ENCODE measurements at places on chromosomes 6 and 20.

DNA sequence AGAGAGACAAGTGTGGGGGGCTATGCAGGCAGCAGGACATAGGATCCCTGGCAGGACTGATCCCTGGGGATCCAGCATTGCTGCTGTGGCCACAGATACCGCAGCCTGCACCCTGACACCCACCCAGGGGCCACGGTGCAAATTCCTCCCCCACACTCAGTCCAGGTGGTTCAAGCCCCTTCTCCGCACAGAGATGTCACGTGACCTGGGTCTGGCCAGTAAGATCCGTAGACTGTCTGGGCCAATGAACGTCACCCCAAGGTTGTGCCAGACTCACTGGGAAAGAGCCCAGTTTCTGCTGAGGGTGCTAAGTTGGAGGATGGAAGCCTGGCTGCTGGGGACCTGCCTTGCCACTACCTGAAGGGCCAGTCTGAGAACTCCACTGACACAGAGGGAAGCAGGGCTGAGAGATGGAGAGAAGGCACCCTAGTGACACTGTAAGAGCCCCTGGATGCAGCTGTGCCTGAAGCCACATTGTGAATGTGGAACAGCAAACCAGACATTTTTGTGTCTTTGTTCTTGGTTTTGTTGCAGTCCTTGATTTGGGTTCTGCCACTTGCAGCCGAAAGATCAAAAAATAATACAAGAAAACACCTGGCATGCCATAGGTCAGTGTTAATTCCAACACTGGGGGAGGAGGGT lies 228.6 kb downstream of the PREX1 start:
- DNase-seq: no peak

GRCh38 chr6:144265061-144265357 lies 20.1 kb upstream of the UTRN start:
- peak; percentile 30 for DNase-seq

DNA sequence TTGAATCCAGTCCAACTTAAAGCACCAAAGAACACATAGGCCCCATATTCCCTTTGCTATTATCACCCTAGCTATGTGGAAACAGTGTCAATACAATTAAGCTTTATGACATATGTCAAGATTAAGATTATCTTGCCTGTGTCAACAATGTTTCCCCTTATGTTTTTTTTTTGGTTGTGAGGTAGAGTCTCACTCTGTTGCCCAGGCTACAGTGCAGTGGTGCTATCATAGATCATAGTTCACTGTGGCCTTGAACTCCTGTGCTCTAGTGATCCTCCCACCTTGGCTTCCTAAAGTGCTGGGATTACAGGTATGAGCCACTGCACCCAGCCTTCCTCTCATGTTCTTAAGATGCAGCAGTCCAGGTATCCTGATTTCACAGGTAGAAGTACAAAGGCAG lies 17.8 kb downstream of the AFG1L start:
- DNase-seq: no peak

DNA sequence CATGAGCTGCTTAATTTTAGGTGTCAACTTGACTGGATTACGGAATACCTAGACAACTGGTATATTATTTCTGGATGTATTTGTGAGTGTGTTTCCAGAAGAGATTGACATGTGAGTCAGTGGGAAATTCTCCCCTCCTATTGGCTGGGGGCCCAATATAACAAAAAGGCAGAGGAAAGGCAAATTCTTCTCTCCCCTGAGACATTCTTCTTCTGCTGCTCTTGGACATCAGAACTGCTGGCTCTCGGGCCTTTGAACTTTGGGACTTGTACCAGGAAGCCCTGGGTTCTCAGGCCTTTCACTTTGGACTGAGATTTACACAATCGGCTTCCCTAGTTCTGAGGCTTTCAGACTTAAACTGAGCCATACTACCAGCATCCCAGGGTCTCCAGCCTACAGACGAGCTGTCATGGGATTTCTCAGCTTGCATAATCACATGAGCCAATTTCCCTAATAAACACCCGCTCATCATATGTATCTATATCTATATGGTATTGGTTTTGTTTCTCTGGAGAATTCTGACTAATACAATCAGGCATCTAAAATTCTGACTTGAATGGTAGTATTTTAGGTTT lies 7.6 kb upstream of the BTN3A3 start:
- no peak for DNase-seq

- DNase-seq: no peak
Measured at GRCh38 chr20:22307409-22307808, 277.0 kb downstream of the FOXA2 start.

DNA sequence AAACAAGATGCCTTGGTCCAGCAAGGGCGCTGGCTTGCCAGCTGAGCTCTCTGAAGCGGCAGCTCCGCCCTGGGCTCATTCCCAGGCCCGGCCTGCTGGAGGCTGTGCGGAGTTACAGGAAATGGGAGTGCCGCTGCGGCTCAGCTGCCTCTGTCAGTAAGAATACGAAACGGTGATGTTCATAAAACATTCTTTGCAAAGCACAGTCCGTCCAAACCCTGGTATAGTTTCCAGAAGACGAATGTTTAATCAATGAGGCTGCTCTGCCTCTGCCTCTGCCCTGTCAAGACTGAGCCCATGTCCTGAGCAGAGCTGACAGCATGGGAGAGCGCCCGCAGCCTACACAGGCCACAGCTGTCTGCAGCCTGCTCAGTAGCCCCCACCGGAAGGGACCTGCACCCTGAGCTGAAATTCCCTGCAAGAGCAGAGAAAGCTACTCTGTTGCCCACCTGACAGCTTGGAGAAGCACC lies 153.3 kb upstream of the SNX9 start:
- no peak for DNase-seq

DNA sequence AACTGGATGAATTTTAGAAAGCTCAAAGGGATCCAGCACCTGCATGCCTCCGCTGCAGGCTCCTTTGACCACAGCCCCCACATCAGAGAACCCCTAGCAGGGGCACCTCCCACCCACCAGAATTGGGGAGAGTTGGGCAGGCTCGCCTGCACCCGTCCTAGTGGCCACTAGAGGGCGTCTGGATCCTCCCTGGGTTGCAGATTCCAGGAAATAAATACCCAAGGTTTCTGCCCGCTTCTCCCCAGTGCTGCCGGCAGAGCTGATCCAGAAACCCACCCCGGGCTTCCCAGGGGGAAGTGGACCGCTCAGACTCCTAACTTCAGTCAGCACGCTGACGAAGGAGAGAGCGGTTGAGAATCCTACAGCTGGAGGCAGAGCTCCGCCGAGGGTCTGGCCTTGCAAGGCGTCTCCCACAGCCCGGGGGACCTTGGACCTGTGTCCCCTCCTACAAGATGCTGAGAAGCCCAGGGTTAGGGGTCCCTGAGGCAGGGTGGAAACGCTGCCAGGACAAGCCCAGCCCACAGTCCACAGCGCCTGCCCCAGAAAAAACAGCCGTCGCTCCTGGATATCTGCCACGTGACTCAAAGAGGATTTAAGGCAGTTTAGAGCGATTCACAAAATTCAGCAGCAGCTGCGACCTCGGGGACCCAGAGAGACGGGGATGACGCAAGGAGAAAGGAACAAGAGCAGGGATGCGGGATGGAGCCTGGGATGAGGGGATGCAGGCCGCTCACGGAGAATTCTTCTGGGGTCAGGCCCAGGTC lies 32.6 kb upstream of the PHACTR3 start:
- DNase-seq: peak; percentile 83

- DNase-seq: no peak
Measured at GRCh38 chr6:75363304-75363703, 78.7 kb upstream of the TMEM30A start.

DNA sequence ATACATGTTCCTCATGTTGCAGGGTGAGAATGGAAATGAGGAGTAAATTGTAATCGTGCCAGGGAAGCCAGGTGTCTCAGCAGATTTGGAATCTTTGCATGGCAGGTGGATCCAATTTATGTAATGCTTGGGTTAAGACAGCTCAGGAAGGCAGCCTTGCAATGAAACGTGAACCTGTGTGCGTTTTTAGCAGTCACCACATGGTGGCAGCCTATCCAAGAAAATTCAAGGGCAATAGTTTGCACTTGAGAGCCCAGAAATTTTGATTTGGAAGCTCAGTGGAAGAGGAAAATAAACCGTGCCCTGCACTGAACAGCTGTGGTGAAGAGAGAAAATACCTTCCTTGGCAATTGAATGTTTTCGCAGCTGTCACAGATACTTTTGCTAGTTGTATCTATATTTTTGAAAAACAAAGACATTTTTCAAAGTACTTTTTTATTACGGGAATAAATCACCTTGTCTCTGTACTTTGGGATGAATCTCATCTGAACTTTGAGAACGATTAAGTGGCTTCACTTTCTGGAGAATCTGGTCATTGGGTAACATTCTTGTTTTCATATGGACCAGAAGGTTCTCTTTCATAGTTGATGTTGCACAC lies 26.5 kb downstream of the MTHFD1L start:
- peak; percentile 47 for DNase-seq

DNA sequence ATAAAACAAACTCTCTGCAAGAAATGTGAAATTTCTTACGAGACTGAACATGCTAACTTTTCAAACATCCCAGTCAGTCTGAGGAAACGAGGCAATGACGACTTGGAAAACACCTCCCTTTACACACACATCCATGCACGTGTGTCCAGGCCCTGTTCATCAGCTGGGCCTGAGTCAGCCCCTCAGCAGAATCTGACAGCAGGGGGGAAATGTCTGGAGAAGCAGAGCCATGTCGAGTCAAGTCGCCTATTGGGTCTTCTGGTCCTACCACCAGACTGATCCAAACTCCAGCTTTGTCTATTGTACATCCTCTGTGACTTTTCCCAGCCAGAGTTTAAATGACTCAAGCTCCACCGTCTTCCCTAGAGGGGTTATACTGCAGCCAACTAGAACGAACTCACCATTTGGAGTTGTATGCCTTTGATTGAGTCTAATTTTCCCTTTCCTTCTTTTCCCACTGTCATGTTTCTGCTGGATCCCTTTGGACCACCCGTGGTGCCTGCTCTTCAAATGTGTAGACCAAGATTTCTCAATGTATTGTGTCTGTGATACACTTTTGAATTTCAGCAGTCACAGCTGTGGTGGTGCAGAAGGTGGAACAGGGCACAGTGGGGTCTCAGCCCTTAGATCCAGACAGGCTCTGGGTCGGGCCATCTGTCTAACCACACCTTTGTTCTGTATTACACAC lies 254.0 kb downstream of the CDC5L start:
- no peak for DNase-seq

DNA sequence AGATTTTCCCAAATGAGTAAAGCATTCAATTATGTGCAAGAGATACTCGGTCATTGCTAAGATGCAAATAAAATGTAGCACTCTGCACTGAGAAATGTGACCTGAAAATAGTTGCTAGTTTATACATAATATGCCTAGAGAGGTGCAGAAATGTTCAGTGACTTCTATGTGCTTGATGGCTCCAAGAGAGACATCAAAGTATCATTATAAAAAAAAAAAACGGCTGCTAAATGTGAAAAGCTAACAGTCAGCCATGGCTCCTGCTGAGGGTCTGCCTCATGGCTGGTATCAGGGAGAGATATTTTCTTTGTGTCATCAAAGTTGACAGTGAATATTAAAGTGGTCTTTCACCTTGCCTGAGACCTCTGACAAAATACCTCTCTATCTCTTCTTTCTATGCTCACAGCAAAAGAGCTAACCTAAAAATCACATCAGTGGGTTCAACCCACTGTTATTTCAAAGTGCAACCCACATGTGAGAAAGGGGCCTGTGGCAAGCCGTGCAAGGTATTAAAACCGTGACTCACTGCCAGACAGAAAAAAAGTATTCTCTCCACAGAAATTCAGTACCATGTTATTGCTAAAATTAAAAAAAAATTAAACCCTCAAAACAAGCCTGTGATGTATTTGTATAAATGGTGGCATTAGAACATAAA lies 259.0 kb downstream of the HIVEP2 start:
- DNase-seq: no peak

DNA sequence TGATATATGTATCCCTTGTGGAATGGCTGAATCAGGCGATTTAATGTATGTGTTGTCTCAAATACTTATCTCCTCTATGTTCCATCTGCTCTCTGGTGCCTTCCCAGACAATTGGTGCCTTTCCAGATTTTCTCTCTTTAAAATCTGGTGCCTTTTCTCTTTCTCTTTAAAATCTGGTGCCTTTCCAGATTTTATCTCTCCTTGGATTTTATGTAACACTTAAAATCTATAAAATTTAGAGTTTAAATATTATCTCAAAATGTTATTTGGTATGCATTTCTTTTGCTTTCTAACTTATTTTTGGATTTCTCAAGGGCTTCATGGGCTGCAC lies 116.3 kb downstream of the KIF13A start:
- DNase-seq: no peak

- no peak for DNase-seq
Measured at GRCh38 chr6:3489961-3490624, 33.2 kb upstream of the SLC22A23 start.

DNA sequence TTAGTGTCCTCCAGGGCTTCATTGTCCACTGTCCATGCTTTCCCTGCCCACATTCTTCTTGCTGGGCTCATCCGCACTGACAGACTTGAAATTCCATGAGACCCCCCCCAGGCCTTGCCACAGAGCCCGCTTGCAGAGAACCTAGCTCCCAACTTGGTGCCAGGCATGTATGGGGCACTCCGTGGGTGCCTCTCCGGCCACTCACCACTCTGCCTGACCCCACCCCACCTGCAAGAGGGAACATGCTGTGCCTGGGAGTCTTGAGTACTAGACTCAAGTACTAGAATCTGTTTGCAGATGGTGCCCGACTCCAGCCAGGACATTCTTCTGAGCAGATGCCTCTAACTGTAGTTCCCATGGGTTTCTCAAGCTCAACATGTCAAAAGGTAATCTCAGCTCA lies 47.9 kb downstream of the TRERF1 start:
- no peak for DNase-seq

GRCh38 chr6:161745594-161746141 lies 471.8 kb upstream of the AGPAT4 start:
- DNase-seq: no peak

DNA sequence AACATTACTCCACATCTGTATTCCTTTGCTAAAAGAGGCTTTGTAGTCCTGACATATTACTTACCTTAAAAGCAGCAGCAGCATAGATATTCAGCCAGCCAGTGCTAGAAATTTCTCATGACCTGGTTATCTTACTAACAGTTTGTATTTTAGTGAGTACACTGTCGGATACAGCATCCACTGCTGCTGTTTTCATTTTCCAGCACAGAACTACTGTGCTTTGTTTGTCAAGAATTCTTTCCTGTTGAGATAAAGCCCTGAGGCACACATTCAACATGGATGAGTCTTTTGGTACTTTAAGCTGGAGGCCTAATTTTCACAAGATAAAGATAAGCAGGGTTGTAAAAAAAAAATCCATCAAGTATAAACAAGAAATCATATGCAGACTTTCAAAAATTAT lies 311.2 kb upstream of the OPRM1 start:
- no peak for DNase-seq

DNA sequence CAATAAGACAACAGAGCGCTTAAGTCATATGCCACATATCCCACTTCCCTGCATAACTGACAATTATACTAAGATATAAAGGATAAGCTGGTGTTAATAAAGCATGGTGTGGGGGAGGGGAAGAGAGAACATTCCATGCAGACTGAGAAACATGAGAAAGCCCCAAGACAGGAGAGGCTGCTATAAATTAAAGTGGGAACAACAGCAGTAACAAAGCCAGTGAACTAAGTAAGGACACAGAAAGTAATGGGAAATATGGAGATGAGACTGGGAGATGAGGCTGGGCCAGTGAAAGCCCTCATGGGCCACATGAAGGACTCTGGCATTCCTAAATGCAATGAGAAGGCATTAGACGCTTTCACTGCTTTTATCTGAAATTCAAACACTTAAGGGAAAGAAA lies 41.3 kb downstream of the SESN1 start:
- no peak for DNase-seq

- DNase-seq: no peak
Measured at GRCh38 chr6:164243949-164244348, 829.4 kb downstream of the QKI start.

GRCh38 chr6:90428514-90428913 lies 131.9 kb upstream of the BACH2 start:
- DNase-seq: no peak

- DNase-seq: no peak
Measured at GRCh38 chr6:106799031-106799894, 169.9 kb downstream of the QRSL1 start.

All from pancreas (tissue), 10 donors.